H9 (cell line): ENCODE measurements at places on chromosomes 6 and 20. TPM values are rescaled to one million over a fixed set of nuclear protein-coding genes. Genes with fewer than 3 reads are reported as not detected.

DEFB132 gene
- not detected in 2 replicates for total RNA-seq

DNA sequence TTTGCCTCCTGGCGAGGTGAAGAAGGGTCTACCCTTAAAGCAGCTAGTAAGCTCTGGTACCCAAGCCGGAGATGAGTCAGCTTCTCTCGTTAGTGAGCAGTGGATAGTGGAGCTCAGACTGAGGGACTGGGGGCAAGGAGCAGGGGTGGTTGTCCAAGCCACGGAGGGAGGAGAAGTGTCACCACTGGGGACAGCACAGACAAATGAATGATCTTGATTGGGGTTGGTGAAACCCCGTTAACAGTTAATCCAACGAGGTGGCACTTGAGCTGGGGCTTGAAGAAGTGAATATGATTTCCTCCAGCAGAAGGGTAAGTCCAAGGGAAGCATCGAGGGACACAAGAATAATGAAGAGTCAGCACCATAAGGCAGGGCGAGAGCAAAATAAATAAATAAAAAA lies 43.0 kb downstream of the JARID2 start:
- no peak for DNase-seq

DNA sequence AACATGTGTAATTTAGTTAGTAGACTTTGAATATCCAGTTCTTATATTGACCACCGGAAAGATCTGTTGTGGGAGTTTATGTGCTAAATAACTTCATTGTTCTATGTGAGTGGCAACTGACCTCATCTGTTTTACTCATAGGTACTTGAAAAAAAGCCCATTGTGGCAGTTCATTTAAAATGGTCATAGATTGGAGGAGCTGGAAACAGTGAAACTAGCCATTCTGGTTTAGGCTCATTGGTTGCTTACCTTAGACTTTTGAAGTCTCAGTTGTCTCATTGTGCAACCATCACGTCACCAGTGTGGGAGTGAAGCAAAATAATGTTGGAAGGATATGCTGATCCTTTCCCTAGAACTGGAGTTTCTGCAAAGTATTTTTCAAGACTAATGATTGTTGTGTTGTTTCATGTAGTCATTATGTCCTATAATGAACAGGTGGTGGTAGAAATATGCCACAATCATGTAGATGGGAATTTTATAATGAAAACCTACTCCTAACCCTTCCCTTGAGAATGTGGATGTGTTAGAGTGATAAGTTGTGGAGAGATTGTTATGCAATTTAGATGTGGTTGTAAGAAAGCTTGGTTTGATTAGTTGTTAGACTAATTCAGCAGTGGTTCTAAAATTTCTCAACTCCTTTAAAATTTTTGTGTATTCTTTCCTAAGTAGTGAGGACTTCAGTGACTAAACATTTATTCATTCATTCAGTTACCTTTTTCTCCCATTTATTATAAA lies 18.3 kb downstream of the DSP start:
- DNase-seq: no peak

CST4 gene
- total RNA-seq: not detected in 2 replicates

DNA sequence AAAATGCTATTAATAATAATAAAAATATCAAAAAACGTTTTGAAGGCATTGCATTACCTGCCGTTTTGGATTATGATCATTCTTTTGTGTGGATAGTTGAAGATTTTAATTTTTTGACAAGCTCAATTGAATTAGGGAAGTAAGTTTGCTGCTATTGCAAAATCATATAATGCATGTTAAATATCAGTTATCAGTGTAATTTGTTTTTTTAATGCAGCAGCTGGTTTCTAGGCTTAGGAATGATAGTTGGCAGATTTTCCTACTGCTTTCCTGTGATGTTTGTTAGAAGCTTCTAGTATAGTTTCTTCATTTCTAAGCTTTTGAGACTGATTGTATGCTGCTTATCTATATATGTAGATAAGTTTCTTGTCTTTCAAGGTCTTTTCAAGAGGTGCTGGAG lies 99.0 kb downstream of the JARID2 start:
- no peak for DNase-seq

GHRH gene
- total RNA-seq: 0.68 TPM in 1 of 2 replicates, not detected in the other

DNA sequence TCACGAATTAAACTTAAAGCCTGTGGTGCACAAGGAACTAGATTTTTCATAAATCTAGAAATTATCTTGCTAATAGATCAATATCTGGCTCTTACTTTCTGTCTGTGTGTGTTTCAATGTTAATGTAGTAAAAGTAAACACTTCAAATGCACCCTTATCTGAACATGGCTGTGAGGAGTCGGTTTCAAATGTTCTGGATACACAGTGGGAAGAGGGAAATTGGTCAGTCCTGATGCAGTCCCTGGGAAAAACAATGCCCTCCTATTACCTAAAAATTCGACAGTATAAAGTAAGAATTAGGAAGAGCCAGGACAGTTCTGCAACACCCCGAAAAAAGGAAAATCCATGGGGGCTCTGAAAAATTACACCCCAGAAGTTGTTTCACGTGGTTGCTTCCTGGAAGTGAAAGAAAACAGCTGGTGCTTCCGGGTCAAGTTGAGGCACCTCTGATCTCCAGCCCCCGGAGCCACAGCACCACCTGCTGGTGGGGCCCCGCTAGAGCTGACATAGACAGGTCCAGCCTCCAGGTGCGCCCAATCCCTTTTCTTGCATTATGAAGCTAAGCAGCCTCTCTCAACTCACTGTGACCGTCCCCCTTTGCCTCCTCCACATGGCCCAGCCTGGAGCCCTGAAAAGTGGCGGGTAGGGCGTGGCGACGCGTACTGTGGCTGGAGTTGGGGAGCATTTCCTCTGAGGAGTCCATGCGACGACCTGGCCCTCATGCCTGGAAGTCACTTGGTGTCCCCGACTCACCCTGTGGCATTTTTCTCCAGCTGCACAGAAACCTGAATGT lies 8.3 kb downstream of the SEMG2 start:
- peak; percentile 87 for DNase-seq

GRCh38 chr6:67775333-67775732 lies 859.7 kb upstream of the ADGRB3 start:
- no peak for DNase-seq

DNA sequence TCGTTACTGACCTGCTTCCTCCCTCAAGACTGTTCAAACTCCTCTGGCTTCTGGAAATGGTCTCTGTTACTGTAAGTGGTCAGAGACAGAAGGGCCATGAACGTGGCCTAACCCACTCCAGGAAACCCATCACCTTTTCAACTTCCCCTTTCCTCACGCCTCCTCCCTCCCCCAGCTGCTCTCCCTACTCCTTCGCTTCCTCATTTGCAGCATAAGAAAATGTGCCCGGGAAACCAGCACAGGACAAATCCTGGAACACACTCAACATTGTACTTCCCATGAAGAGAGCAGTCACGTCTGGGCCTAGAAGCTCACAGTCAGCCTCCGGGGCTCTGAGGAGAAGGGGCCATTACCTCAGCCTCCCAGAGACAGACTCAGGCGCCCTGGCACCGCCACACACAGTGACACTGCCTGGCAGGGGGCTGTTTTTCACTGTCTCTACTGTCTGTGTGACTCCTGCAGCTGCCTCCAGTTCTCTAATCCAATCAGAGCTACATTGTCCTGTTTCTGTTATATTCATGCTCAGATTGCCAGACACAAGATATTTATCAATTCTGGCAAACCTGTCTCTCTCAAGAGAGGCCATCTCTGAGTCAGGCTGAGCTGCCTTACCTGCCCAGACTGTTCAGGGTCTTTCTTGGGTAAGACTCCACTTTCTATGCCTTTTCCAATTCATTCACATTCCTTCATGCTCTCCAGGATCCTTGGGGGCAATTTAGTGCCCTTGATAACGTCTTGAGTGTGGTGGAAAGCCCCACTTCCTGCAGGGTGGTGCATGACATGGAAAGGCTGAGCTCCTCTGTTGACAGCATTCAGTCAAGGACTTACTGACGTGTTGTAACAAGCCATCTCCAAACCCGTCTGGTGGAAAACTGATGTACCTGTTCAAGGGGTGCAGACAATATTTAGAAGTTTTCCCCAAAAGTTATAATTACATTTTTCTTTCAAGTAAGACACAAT lies 242.2 kb downstream of the HIVEP2 start:
- no peak for DNase-seq

DNA sequence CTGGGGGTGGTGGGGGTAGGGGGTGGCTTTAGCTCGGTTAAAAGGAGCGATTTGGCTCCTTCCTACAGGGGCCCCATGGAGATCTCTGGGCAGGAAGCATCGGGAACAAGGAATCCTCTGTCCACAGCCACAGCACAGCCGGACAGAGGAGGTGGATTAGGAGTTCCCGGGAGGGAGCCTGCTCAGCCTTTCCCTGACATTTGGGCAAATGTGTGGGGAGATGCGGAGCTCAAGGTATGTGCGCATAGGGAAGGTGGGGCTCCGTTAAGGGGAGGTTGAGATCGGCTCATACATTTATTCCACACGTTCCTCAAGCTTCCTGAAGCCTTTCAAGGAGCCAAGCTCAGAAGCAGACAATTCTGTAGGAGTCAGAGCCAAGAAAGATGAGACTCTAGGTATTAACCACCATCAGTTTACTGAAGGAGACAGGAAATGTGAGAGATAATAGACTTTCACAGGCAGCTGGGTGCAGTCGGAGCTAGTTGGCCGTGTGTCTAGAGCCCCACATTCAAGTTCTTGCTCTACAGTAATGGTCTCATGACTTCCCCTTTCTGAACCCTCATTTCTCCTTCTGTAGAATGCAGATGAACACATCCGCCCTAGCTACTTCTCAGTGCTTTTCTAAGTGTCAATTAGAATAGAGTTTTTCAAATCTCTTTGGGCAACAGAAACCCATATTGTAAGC lies 40.8 kb upstream of the EPB41L1 start:
- DNase-seq: no peak

- DNase-seq: no peak
Measured at GRCh38 chr6:152154559-152155356, 347.3 kb downstream of the ESR1 start.

GRCh38 chr20:1417273-1417672 lies 24.4 kb upstream of the FKBP1A start:
- DNase-seq: no peak

C20orf141 gene
- not detected in 2 replicates for total RNA-seq
